ENCODE measurements at places on chromosomes 5 and 9.

- DNase-seq, result no peak
Measured at GRCh38 chr9:13570068-13570974, 290.8 kb upstream of the MPDZ start.

- DNase-seq, result no peak
Measured at GRCh38 chr5:3325972-3326840, 269.4 kb upstream of the IRX1 start.

- DNase-seq, result no peak
Measured at GRCh38 chr5:151670083-151670686, 16.5 kb downstream of the SPARC start.

DNA sequence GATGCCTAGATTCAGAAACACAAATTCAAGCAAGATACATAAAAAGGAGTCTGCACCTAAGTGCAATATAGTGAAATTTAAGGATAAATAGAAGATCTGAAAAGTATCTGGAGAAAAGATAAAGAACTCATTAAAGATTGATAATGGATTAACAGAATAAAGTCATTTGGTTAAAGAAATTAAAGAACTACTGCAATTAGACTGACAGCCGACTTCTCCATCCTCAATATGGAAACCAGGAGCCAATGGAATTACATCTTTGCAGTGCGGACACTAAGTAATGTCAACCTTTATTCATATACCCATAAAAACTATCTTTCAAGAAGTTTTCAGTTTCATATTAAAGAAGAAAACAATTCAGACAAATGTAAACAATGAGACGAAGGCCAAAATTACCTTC is 81.0 kb downstream of the MRPL36 start:
- no peak for DNase-seq

- DNase-seq, result no peak
Measured at GRCh38 chr9:16680975-16681651, 189.4 kb downstream of the BNC2 start.

DNA sequence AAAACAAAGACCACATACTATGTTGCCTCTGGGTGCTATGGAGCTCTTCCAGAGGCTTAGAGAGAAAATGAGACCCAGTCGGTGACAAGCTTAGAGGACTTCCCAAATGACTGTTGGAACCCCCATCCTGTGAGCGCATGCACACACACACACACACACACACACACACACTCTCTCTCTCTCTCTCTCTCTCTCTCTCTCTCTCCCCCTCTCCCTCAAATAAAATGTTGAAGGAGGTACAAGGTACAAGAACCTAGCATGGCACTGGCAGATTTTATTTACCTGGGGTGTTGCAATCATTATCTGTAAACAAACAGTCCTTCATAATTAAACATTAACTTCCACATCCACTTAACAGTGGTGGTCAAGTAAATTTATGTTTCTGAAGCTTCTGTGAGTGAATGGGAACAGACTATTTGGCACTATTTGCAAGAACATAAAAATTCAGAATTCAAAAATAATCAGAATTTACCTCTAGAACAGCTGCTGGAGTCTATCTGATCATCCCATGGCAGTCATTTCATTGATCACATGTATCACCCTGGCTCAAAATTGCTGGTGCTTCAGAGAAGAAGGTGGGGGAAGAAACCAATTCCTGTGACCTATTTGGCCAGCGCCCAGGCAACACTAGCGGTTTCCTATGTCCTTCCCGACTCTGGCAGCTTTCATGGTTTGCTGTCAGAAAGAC is 24.9 kb downstream of the TRPM3 start:
- no peak for DNase-seq

DNA sequence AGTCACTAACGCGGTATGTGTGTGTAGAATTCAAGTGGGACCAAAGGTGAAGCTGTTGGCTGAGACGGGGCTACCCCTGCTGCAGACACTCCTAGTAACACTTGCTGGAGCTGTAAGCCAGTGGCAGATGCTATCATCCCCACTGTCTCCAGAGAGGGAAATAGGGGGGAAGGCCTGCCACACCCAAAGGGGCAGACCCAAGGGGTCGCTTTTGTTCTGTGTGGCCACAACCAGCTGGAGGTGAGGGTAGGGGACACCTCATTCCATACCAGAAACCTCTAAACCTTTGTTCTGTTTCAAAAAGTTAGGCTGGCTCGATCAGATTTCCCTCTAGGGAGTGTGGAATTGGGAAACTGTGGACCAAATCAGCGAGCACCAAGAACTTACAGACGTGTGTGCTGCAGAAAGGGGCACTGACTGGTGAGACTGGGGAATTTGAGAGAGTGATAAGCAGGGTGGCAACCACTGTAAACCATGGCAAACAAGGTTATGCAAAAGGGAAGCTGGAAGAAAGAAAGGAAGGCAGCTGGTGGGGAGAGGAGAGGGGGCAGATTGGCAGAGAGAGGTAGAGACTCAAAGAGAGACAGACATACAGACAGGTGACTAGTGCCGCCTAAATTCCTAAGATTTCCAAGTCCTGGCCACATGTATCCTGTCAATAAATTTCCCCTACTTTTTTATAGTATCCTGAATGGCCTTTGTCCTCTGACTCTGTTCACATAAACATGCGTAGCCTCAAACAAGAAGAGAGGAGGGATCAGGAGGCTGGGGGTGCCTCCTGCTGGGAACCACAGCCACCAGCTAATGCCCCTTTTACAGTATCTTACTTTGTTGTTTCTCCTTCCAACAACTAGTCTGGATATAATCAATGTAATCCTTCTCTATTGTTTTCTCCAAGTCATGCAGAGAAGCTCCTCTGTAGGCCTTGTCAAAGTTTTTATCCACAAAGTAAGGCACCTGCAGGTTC is 15.6 kb upstream of the SPATA24 start:
- no peak for DNase-seq

GRCh38 chr5:108818613-108819272 is 71.0 kb downstream of the FER start:
- DNase-seq, result no peak

GRCh38 chr5:162990856-162991497 is 446.4 kb upstream of the CCNG1 start:
- DNase-seq, result no peak

GRCh38 chr5:9356351-9356825 is 189.5 kb downstream of the SEMA5A start:
- DNase-seq, result no peak

Measured in stimulated activated CD4-positive, alpha-beta T cell treated with anti-CD3 and anti-CD28 coated beads, TNF-alpha, amount 100 ng/mL, for 1 hour (primary cell).